ENCODE measurements at places on chromosomes 16 and 17.

DNA sequence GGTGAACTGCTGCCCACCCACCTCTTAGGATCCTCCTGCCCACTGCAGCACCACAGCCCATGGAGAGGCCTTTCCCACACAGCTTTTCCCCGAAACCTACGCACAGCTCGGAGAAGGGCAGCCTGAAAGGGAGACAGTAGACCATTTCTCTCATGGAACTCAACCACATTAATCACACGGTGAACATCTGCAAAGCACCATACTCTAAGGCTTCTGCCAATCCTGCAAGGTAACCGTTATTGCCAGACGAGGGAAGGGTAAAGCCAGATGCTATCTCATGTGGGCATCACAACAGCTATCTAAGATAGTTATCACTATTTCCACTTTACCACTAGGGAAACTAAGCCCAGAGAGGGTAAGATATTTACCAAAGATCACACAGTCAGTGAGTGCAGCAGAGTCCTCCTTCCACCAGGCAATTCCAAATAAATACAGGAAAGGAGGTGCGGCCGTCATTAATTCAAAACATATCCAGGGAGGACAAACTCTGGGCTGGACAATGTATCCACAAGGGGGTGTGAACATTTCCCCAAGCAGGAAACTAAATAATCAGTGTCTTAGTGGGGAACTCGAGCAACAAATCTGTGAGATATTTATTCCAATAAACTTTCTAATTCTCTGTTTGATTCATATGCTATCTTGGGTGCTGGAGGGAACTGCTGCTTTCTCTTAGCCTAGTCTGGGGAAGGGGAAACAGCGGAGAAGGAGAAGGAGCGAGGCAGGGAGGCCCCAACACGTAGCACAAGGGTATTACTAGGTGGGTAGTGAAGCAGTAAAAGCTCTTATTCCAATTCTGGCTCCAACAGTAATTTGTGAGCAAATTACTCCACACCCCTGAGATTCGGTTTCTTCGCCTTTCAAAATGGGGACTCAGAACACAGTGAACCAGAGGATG, 723 bp downstream of the TMEM186 start:
- DNase-seq = no peak

- no peak for DNase-seq
Observed at GRCh38 chr16:10635365-10636021, 55.1 kb upstream of the EMP2 start.

DNA sequence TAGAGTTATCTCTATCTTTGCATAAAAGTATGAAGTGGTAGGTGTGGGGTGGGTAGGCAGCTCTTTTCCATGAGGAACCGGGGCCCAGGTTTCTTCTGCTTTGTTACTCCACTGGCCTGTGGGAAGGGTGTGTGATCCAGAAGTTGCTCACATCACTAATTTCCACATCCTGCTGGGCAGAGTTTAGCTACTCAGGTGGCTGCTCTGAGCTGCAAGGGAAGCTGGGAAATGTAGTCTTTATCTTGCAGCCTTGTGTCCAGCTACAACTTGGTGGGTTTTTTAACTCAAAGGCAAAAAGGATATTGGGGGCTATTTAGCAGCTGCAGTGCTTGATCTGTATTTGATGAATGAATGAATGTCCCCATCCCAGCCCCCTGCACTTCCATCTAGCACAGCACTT, 335.3 kb downstream of the SNX29 start:
- DNase-seq = no peak

DNA sequence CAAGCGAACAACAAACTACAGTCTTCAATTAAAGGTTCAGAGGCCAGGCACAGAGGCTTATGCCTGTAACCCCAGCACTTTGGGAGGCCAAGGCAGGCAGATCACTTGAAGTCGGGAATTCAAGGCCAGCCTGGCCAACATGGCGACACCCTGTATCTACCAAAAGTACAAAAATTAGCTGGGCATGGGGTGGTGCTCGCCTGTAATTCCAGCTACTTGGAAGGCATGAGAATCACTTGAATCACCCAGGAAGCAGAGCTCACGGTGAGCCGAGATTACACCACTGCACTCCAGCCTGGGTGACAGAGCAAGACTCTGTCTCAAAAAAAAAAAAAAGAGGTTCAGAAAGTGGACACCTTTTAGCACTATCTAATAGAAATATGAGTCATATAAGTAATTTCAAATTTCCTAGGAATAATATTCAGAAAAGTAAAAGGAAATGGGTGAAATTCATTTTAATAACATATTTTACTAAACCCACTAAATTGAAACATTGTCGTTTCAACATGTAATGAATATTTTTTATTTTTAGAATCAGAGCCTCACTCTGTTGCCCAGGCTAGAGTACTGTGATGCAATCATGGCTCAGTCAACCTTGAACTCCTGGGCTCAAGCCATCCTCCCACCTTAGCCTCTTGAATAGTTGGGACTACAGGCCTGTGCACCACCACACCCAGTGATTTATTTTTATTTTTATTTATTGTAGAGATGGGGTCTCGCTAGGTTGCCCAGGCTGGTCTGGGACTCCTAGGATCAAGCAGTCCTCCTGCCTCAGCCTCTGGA, 15.2 kb upstream of the MARCHF10 start:
- no peak for DNase-seq

DNA sequence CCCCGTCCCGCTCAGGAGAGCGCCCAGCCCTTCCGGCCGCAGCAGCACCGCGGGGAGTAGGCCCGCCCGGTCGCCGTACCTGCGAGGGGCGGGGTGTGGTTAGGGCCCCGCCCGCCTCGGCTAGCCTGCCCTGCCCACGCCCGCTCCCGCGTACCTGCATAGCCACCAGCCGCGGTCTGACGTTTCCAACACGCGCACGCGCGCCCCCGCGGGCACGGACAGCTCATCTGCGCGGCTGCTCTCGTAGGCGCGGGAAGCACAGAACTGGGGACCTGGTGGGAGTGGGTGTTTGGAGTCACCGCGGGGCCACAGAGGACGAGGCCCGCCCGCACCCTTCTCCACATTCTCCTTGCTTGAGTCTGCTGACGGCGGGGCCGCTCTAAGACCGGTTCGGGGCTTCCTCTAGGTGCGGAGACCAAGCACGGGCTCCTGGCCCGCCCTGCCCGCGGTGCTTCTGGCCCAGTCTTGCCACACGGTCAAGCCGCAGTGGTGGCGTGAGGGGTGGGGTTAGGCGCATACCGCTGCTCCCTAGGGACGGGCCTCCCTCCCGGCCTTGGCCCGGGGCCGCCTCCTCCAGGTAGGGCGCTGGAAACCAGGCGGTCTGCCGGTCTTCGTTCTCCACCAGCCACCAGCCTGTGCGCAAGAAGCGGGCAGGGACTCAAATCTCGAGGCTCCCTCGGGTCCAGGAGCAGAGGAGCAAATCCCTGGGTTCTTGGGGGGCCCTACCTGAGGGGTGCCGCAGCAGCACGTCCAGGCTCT, 1.8 kb downstream of the NOXO1 start:
- DNase-seq = no peak

- no peak for DNase-seq
Observed at GRCh38 chr16:23252310-23252709, 49.8 kb upstream of the SCNN1B start.

GRCh38 chr17:68732301-68732749, 131.2 kb upstream of the FAM20A start:
- no peak for DNase-seq

DNA sequence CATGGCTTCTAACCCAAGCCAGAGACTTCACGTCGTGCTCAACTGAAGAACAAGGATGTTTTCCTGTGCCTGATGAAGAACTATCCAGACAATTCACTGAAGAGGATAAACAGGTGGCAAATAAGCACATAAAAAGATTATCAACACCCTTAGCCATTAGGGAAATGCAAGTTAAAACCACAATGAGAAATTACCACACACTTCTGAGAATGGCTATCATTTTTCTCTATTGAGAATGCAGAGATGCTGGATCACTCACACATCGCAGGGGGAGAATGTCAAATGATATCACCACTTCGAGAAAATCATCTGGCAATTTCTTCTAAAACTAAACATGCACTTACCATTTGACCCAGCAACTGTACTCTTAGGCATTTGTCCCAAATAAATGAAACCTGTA, 162.8 kb downstream of the IRX3 start:
- DNase-seq = no peak

DNA sequence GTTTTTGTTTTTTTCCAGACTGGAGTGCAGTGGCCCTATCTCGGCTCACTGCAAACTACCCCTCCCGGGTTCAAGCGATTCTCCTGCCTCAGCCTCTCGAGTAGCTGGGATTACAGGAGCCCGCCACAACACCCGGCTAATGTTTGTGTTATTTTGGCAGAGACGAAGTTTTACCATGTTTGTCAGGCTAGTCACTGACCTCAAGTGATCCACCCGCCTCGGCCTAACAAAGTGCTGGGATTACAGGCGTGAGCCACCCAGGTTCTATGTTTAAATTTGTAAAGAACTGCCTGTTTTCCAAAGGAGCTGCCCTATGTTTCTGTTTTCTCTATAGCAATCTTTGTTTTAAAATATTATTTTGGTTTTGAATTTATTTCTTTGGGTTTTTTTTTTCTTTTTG, 13.8 kb upstream of the C16orf87 start:
- DNase-seq = no peak

GRCh38 chr16:60217787-60218186, 1483.7 kb upstream of the GOT2 start:
- no peak for DNase-seq

GRCh38 chr17:31299624-31300023, 2.6 kb upstream of the OMG start:
- no peak for DNase-seq

DNA sequence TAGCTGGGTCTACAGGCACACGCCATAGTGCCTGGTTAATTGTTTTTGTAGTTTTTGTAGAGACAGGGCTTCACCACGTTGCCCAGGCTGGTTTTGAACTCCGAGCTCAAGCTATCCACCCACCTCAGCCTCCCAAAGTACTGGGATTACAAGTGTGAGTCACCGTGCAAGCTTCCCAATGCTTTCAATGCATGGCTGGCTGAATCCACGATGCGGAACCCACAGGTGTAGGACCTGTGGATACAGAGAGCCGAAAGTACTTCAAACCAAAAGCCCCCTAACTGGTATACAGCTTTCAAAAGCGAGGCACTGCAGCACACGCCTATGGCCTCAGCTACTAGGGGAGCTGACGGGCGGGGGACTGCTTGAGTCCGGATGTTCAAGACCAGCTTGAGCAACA, 44.8 kb downstream of the METTL16 start:
- no peak for DNase-seq

GRCh38 chr16:10989559-10989958, 45.2 kb downstream of the CLEC16A start:
- DNase-seq = no peak

GRCh38 chr17:75661531-75661930, 5.4 kb downstream of the RECQL5 start:
- DNase-seq = no peak

DNA sequence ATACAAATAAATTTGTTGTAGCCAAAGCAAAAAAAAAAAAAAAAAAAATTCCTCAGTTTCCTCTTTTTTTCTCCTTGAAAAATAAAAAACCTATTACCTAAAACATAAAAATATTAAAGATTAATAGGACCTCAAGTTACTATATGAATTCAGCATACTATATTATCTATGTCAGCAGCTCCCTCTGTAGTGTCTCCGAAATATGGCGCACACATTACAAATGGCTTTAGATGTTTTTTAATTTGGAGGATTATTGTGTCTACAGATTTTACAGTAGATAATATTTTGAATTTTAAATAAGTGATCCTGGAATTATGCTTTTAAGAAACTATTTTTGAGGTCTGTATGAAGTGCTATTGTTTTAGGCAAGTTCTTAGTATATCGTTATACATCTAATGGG, 94.4 kb downstream of the NLK start:
- no peak for DNase-seq

GRCh38 chr17:1490643-1491442, 1.6 kb downstream of the MYO1C start:
- DNase-seq = no peak

DNA sequence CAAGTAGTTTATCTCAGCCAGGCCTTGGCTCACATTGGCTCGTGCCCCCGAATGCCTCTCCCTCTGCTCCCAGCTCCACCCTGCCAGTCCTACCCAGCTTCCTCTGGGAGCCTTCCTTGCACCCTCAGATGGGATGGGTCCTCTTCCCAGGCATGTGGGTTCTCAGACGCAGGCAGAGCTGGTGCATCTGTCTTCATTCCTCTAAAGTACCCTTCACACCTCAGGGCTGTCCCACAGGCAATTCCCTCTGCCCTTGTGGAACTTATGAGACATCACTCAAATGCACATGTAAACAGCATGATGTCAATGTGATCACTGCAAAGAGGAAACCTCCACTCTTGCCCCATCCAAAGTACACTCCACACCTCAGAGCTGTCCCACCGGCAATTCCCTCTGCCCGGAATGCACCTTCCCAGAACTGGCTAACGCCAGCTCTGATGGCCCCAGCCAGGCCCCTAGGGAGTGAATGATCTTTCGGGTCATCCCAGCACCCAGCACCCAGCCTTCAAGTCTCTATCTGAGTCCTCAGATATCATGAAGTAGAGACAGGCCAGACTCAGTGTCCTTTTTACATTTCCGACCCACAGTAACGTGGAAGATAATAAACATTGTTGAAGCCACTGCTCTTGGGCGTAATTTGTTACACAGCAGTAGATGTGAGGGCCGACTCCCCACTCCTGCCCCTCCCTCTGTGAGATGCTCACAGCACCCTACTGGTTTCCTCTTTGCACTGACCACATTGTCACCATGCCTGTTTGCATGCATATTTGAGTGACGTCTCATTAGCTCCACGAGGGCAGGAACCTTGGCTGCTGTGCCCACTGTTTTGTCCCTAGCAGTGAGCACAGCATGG, 85.4 kb downstream of the N4BP1 start:
- no peak for DNase-seq

GRCh38 chr17:44850025-44850424, 2.3 kb downstream of the HIGD1B start:
- DNase-seq = no peak

GRCh38 chr17:60168654-60169053, 18.9 kb downstream of the CA4 start:
- DNase-seq = no peak
